ENCODE measurements at places on chromosomes 2 and 18.

DNA sequence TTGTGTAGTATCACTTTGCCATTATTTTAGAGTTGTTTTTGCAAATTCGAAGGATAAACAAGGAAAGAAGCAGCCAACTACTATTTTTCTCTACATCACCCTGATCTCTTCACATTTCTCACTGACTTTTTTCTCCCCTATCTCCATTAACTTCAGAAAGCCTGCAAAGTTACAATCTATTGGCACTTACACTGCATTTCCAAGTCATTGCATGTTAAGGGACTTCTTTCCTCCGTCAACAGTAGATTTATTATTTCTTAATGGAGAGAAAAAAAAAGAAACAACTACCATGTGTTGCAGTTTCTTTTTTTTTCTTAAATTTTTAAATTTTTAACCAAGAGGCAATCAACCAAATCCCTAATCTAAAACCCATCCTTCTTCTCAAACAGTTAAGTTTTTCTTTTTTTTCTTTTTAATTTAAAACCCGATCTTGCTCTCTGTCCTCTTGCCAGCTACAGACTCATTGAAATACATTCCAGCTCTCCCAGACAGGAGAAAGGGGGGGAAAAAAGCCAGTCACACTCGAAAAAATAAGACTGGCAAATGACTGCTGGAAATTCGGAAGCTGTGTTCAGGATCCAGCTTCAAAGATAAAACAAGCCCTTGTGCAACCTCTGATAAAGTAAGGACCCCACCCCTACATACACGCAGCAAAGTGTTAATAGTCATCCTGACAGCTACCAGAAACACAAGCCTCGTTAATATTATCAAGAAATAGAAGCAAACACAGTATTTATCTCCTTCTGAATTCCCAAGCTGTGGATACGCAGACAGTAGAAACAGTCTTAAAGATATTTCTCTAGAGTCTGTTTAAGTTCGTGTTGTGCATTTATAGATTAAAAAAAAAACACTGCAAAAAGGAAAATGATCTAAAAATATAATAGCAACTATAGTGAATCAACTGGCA is 1.3 kb downstream of the LRRTM4 start:
- H3K27ac ChIP-seq: no peak overlapping the region
- no peaks in the 10 kb centered on the region for H3K27me3 ChIP-seq
- H3K4me1 ChIP-seq: no peaks in the 10 kb centered on the region
- H3K36me3 ChIP-seq: no peaks in the 10 kb centered on the region

- DNase-seq: no peak
- H3K4me3 ChIP-seq: no peak overlapping the region
- no peaks in the 10 kb centered on the region for H3K27me3 ChIP-seq
- H3K36me3 ChIP-seq: no peaks in the 10 kb centered on the region
- no peak overlapping the region for H3K27ac ChIP-seq
- no peaks in the 10 kb centered on the region for H3K4me1 ChIP-seq
Measured at GRCh38 chr2:121886059-121886458, 130.6 kb downstream of the TSN start.

DNA sequence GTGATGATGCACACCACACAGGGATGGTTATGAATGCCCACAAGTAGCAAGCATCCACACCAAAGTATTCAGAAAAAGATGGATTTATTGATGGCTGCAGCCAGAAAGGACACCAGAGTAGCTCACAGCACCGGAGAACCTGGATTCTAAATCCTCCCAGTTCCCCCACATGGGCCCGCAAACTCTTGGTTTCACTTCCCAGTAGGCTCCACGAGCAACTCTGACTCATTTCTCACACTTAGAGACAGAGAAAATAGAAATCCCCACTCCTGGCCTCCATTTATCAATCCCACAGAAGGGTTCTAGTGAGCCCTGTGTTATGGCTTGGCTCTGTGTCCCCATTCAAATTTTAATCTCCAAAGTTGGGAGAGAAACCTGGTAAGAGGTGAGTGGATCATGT is 426.7 kb upstream of the MYT1L start:
- H3K36me3 ChIP-seq: no peaks in the 10 kb centered on the region
- H3K4me3 ChIP-seq: no peak overlapping the region
- H3K27me3 ChIP-seq: no peaks in the 10 kb centered on the region
- DNase-seq: no peak
- H3K4me1 ChIP-seq: no peaks in the 10 kb centered on the region

DNA sequence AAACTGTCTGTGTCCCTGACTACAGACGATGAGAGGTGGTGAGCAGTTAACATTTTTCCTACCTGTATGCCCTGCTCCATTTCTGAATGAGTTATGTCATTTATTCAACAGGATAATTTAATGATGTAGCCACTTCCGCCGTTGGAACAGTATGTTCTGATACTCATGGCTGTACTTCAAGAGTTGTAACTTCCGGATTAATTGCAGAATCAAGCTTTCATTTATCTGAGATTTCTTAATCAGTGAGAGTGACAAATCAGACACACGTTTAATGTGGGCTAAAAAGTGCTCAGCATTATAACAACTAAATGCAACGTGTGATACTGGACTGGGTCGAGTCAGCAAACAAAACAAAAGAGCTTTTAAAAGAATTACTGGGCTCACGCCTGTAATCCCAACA is 107.7 kb downstream of the KCTD1 start:
- no peak overlapping the region for H3K4me3 ChIP-seq
- H3K27ac ChIP-seq: no peak overlapping the region
- H3K27me3 ChIP-seq: no peaks in the 10 kb centered on the region

GRCh38 chr2:189498205-189498604 is 56.9 kb downstream of the WDR75 start:
- H3K4me1 ChIP-seq: no peaks in the 10 kb centered on the region
- H3K27me3 ChIP-seq: no peaks in the 10 kb centered on the region
- H3K27ac ChIP-seq: no peak overlapping the region
- no peak overlapping the region for H3K4me3 ChIP-seq
- H3K36me3 ChIP-seq: no peaks in the 10 kb centered on the region
- no peak for DNase-seq

Measured in pancreas (tissue), 10 donors.